ENCODE measurements at places on chromosomes 12 and 14.
A peak's percentile ranks its signal among the peaks of the same experiment; 100 is the strongest.

GRCh38 chr12:90741611-90742010, 213.4 kb downstream of the CCER1 start:
- no peak for DNase-seq

DNA sequence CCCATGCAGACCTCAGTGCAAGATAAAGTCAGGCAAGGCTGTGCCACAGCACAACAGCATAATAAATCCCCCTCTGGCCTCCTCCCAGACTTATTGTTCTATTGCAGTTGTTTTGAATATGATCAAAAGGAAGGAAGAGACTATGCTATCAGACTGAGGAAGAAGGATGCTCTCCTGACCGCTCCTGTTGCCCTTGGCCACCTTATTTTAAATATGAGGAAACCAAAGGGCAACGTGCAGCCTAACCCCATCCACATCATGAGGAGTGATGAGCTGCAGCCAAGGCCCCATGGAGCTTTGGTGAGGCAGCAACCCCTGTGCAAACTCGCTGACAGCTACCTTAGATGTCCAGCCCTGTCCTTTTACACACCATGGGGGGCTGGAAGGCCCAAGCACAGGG, 291.7 kb downstream of the ZFP36L1 start:
- DNase-seq: no peak

GRCh38 chr14:95699412-95699811, 13.2 kb downstream of the TCL1B start:
- DNase-seq: no peak

- peak; percentile 47 for DNase-seq
These were observed 6.8 kb downstream of the EMP1 start for GRCh38 chr12:13203034-13203922.

DNA sequence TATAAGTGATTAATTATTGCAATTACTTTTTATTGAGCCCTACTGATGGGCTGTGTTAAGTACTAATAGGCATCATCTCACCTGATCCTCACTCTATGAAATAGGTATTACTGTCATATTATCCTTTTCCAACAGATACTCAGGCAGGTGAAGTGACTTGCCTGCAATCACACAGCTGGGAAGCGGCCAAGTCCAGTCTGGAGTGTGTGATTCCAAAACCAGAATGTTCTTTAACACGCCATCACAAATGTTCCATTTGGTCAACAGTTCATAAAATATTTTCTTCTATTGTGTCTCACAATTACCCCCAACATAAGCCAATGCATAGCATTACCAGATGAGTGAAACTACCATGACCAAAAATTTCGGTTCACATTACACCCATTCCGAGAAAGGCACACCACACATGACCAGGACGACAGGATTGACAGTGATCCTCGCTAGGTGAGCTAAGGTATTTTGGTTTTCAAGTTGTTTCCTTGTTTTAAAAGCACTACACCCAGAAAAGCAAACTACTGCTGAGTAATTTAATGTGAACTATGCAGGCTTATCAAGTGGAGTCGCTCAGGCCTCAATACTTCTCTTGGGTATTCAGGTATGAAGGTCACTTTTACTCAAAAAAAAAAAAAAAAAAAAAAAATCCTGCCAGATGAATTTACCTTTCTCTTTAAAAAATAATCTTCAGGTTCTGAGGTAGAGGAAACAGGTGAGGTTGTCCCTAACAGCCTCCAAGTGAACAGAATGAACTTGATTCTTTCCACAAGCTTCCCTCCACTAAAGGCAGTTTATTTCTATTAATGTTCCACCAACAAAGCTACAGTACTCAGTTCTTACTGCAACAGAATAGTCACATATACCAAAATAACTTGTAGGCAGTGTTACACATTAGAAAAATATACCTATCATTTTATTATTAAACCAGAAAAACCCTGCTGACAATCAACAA, 2.4 kb downstream of the VPS37B start:
- no peak for DNase-seq

DNA sequence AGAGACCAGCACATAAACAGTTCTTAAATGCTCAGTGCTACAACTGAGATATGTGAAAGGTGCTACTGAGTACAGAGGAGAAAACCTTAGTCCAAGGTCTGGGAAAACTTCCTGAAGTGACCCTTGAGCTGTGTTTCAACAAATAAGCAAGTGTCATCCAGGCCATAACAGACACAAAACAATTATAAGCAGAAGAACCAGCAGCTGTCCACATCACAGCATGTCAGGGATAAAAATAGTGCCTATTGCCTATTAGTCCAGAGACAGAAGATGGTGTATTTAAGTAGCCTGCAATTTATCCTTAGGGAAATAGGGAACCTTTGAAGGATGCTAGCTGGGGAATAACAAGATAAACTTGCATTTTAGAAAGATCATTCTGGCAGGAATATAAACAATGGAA, 237.8 kb downstream of the SPTSSA start:
- no peak for DNase-seq

DNA sequence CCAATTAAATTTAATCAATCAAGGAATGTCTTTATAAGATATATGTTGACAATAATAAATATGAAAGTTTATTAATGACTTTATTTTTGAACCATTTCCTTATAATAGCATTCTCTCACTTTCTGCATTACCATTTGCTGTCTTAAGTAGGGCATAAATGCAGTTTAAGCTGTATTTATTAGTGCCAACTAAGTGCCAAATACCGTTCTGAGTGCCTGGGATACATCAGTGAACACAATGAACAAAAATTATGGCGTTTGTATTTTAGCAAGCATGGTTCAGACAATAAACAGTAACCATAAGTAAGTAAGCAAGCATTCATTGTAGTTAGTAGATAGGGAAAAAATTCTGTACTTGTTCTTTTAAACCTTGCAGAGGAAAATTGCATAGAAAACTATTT, 145.8 kb downstream of the FUT8 start:
- DNase-seq: no peak

GRCh38 chr14:91328313-91329050, 84.0 kb upstream of the GPR68 start:
- no peak for DNase-seq

DNA sequence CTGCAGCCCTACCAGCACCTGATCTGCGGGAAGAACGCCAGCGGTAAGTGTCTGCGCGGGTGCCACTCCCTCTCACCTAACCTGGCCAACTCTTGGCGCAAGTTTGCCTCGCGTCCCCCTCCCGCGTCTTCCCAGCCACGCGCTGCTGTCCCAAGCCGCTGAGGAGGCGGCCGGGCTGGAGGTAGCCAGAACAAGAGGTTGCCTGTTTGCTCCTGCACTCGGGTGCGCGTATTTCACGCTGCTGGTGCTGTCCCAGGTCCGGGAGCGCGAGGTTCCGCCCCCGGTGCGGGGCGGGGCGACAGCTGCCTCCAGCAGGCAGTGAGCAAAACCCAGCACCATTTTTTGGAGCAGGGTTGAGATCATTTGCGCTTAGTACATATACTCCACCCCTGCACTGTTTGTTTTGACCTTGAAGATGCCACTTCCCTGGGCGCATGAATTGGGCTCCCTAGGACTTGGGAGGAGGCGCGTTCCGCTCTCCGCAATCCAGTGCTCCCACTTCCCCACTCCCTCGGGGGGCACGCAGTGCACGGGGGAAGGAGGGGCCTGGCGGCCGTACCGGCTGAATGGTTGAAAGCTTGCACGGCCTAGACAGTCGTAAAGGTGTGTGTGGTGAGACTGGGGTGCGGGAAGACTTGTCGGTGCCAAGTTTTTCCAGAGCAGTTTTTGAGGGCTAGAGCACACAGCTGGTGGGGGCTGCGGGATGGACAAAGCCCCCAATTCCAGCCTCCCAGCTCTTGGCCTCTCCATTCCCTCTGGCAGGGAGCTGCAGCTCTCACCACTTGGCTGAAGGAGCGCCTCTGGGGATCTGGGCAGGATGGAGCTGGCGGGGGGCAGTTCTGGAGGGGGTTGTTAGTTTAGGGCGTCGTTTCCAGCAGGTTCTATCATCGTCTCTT, 226.9 kb upstream of the CRY1 start:
- DNase-seq: peak; percentile 30

GRCh38 chr14:92953526-92953925, 30.6 kb downstream of the CHGA start:
- DNase-seq: no peak

DNA sequence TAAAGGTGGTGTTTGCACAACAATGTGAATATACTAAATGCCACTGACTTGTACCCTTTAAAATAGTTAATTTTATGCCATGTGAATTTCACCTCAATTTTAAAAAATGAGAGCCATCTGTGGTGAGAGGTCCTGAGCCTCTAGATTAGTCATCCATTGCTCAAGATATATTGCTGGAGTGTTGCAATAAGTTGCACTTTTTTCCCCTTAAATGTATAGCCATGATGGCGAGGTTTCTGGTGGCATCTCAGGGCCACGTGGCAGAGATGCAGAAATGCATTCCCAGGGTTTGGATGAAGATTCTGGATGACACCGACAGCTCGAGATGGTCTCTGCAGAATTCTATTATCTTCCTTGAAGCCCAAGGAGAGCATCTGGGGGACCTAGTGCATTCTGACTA, 153.7 kb downstream of the AACS start:
- DNase-seq: peak; percentile 30

DNA sequence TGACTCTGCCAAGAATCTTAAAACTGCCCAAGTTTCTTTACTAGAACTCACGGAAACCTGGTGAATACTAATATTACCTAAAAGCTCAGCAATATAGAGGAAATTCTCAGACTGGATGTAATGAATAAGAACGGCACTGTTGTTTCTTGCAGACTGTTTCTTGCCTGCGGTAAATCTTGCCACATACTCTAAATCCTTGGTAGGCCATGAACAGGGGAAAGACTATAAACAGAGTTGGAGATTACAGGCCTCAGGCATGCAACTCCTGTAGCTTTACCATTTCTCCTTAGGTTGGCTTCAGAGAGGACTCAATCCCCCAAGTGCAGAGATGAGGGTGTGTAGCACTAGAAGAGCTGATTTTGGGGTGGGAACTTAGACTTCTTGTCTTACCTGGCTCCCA, 1.1 kb downstream of the ALDH6A1 start:
- DNase-seq: no peak

- DNase-seq: peak; percentile 86
These were observed 1.2 kb upstream of the TNFAIP2 start for GRCh38 chr14:103121846-103122584.

- no peak for DNase-seq
These were observed 12.6 kb downstream of the WSCD2 start for GRCh38 chr12:108141600-108142130.

DNA sequence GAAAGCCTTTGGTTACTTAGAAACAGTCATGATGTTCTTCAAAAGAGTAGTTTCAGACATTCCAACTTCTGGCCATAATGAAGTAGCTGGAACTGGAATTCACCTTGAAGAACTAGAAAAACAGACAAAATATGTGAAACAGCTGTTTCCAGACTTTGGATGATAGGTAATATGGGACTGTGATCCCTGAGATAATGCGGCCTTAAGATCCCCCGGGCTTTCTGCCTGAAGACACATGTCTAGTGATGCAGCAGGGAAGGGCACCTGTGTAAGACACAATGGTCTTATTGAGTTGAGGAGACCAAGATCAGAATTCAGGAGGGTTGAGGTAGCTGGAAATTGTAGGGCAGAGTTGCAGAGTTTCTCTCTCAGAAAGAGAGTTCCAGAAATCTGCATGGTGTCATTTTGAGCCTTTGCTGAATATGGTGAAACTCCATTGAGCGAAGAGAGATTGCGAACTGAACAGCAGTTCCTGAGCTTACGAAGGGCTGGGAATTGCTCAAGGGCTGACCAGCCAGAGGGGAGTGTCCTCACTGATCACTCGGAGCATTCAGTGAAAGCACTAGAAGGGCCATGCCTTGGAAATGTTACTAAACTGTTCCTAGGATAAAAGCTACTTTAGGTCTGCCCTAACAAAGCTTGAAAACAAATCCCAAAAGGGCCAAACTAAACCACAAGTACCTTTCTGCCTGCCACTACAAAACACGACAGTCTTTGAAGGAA, 41.7 kb upstream of the FRS2 start:
- no peak for DNase-seq

DNA sequence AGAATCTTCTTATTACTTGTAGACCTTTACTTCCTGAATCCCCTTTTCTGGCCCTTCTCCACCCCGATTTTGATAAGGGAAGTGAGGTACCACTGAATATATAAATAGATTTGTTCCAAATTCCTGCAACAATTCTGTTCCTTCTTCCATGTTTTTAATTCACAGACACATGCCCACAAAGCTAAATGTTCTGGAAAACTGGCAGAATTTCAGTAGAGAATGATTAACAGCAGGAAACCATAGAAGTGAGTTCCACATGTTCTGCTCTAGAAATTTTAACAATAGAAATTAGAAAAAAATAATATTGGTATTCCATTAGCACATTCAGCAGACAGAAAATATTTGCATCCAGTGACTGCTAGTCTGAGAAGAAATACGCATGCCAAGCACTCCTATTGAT, 139.6 kb downstream of the SLC2A13 start:
- no peak for DNase-seq

DNA sequence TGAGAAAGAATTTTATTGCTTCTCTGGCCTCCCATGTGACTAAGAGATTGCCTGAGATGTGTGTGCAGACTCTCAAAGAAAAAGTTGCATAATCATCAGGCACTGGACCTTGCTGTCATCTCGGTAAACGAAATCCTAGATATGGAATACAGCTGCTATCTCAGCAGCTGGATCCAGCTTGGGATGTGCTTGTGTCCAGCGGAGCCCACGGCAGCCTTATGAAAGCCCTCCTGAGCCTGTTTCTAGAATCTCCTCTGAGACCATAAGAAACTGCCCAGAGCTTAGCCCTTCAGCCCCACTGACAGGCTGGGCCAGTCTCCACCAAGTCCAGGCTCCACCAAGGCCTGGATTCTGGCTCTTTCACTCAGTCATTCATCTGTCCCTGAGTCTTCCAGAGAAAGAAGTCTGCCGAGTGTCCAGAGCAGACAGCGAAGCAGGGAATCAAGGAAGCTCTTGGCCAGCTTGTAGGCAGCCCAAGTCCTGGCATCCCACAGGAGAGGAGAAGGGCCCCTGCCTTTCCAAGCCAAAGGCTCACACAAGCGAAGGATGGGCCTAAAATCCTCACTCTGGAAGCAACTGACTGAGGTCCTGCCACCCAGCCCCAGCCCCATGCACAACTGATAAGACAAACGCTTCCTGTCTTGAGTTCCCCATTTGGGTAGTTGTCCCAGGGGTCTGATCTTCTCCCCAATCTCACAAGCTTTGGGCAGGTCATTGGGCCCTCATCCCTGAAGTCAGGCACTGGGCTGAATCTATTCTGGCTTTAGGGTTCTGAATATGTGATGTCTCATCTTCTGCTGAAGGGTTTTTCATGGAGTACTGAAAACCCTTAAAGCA, 97.8 kb downstream of the SEC23A start:
- no peak for DNase-seq

GRCh38 chr14:71290960-71291466, 383.8 kb downstream of the PCNX1 start:
- DNase-seq: peak; percentile 81

- DNase-seq: no peak
These were observed 98.6 kb downstream of the SLC5A8 start for GRCh38 chr12:101111441-101111840.
